ENCODE measurements at places on chromosomes 7 and 10.

- no peak for DNase-seq
These were observed 94.9 kb upstream of the PRSS1 start for GRCh38 chr7:142654398-142654797.

DNA sequence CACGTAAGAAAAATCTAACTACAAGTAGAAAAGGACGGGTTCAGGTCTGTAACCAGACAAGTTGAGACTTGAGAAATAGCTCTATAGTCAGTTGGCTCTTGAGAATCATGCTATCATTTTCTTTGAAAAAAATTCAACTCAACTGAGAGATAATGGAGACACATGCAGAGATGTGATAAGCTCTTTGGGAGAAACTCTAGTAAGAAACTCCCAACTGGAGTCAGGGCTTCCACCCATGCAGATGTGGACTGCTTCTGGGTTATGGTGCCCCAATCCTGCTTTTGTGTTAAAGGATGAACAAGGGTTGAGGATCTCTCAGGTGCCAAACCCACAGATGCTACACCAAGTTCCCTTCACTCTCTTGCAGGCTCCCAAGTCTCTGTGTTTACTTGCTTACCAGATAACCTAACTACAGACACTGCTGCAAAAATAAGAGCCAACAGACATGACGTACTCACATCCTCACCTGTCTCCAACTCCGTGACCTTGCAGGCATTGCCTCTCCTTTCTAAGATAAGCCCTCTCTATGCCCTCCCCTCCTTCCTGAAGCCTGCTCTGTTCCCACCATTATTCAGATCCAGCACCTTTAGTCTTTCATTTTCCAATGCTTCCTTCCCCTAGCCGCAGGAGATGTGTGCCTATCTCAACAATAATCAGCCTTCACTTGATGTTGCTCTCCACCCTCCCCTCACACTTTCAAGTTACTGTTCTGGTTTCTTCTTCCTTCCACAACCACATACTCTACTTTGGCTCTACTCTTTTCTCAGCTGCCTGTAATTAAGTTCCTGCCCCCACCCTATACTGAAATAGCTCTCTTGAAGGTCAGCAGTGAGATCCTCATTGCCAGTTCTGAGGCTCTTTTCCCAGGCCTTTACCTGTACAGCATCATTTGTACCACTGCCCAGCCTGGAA lies 130.0 kb downstream of the ICA1 start:
- no peak for DNase-seq

DNA sequence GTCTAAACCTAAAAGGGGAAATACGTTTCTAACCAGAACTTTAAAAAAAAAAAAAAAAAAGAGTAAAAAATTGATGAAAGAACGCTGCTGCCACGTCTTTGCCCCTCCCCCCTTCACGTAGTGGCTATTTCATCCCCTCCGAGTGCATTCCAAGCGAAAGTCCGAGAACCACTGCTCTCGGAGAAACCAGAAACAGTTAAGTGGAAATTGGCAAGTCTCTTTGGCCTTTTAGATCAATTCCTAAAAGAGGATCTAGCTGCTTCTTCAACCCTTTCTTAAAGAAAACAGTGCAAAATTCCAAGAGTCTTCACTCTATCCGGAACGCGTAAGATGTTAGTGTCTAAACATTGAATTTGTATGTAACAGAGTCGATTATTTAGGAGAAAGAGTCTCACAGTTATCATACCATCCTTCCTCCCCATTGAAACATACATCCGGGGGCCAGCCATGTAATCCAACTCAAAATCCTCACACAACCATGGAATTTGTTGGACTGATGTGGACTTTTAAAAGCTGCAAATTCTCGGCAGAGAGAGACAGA lies 1.1 kb downstream of the P4HA1 start:
- peak; percentile 9 for DNase-seq

DNA sequence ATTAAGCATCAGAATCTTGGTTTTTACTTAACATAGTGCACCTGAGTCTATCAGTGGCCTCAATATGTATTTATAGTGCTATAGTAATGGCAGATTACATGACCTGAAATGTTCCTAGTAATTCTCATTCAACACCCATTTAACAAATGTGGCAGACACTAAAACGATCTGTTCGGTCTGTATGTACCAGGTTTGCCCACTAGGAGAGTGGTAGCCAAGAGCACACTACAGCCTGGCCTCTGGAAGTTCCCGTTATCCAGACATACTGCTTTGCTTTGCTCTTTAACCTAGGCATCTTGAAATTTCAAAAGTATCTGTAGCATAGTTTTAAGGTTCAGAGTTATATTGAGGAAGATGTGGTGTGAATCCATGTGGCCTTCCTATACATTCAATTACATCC lies 395.7 kb upstream of the NRG3 start:
- no peak for DNase-seq

GRCh38 chr10:101035916-101036702 lies 5.1 kb downstream of the SFXN3 start:
- DNase-seq, result no peak

DNA sequence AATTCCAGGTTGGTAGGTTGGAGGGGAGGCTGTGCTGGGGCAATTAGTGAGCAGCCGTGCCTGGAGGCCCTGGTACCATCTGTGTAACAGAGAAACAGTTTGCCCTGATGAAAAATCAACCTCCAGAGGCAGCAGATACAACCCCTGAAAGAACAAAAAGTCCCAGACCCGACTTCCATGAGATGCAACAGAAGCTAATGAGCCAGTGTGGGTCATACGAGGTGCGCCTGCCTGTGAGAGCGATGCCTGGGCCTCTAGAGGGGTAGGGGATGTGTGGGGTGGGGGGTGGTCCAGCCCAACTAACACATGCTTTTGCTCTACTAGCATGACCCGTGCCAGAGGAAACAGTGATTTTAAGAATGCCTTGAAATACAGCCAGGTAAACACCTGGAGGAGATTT lies 39.3 kb downstream of the CELF2 start:
- no peak for DNase-seq

GRCh38 chr10:117610321-117610720 lies 67.8 kb downstream of the EMX2 start:
- no peak for DNase-seq

- DNase-seq, result no peak
These were observed 116.7 kb downstream of the CYP26A1 start for GRCh38 chr10:93190372-93190771.

DNA sequence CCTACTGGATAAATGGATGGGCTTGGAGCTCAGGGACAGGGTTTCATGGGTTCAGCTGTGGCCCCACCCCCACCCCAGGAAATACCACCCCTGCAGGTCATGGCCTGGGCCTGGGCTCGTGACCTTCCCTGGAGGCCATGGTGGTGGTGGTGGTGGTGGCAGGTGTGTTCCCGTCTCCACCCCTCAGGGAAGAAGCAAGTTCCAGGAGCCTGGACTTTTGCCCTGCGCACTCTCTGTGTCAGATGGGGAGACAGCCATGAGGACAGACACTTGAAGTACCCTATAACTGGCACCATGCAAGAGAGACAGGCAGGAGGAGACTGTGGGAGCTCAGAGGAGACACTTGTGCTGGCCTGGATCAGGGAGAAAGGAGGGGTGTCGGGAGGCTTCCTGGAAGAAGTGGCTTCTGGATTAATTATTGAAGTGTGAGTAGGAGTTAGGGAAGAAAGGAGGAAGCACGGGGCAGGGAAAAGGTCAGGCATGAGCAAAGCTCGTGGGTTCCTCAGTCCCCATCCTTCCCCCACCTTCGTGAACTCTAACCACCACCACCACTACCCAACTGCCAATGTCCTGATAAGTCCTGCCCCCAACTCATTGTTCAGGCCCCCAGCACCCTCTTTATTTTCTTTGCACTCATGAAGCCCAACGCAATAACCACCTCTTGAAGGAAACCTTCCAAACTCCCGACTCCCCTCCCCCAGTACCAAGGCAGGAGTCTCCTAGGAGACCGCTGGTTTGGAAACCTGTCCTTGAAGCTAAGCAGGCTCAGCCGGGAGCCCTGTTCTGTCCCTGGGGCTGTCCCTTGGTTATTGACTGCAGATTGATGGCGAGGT lies 8.9 kb downstream of the SH2B2 start:
- no peak for DNase-seq

DNA sequence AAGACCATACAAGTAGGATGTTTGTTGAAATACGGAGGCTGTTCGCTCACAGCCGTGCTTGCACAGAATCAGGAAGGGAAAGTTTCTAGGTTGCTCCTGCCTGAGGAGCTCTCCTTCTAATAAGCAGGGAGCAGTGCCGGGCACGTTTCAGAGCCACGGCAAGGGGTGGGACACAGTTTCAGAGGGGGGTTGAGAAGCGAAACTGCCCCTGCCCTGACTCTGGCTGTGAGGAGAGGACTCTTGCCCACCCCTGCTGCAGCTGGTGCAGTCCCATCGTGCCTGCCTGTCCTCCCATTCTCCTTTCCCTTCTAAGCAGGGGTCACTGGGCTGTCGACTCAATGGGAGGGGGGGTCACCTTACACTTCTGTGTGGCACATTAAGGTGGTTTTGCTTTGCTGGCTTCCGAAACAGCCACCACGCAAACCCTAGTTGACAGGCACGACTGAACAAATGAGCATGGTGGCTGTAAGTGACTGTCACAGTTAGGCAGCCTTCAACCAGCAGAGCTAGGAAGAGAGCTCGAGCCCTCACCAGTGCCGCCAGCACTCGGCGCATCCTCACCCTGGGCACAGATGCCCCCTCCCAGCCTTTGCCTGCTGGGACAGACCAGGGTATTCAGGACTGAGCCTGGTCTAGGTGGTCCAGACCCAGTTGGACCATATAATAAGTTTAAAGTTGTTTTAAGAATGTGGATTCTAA lies 37.5 kb downstream of the ZNF467 start:
- DNase-seq, result no peak

- no peak for DNase-seq
These were observed at the start of gene ASZ1 for GRCh38 chr7:117427258-117427701. ASZ1 (minus strand) TSS chr7:117427493; CDS start chr7:117427460, 33 bp downstream.

- no peak for DNase-seq
These were observed 647.2 kb downstream of the GRM8 start for GRCh38 chr7:126605553-126605952.

GRCh38 chr7:27419581-27420177 lies 177.1 kb downstream of the EVX1 start:
- DNase-seq, result no peak

DNA sequence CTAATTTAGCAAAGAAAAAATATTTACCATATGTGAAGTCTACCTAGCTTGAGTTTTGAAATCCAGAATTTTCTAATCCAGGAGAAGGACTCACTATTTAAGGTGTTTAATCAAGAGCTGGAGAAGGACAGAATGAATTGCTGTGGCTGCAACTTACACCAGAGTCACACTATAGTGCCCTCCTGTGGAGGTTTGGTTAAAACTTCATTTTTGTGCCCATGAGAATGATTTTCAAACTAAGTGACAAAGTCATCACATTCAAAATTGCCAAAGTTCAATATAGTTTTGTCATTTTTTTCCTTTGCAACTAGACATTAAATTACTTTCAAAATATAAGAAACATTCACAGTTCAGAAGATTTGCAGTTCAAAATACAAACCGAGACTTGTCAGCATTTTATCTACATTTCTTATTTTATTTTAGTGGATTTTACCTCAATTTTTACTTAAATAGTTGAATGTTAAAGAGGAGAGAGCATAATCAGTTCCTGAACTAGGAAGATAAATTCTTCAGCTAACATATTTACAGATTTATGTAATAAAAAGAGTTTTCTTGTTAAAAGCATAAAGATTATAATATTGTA lies 70.7 kb downstream of the CABCOCO1 start:
- no peak for DNase-seq

GRCh38 chr10:58513188-58514110 lies 777 bp downstream of the BICC1 start:
- DNase-seq, result no peak

All from activated CD8-positive, alpha-beta memory T cell treated with anti-CD3 and anti-CD28 coated beads for 4 hours (primary cell).